ENCODE measurements at places on chromosomes 7 and 10.

- no peak for DNase-seq
Measured at GRCh38 chr7:158209435-158209834, 378.2 kb downstream of the PTPRN2 start.

DNA sequence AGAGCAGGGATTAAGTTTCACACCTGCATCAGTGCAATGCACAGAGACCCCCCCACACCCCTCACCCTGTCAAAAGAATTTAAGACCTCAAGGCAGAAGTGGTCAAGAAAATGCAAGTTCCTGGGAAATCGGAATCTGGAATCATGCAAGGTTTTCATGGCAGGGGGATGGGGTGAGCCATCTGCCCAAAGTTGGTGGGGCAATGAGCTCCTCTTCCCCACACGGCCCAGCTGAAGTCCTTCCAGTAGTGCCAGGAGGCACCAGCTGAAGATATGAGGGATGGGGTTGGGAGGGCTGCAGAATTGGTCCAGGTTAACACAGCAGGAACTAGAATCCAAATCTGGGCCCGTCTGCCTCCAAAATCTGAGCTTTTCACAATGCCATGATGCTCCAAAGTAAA, 25.0 kb upstream of the TMEM273 start:
- no peak for DNase-seq

DNA sequence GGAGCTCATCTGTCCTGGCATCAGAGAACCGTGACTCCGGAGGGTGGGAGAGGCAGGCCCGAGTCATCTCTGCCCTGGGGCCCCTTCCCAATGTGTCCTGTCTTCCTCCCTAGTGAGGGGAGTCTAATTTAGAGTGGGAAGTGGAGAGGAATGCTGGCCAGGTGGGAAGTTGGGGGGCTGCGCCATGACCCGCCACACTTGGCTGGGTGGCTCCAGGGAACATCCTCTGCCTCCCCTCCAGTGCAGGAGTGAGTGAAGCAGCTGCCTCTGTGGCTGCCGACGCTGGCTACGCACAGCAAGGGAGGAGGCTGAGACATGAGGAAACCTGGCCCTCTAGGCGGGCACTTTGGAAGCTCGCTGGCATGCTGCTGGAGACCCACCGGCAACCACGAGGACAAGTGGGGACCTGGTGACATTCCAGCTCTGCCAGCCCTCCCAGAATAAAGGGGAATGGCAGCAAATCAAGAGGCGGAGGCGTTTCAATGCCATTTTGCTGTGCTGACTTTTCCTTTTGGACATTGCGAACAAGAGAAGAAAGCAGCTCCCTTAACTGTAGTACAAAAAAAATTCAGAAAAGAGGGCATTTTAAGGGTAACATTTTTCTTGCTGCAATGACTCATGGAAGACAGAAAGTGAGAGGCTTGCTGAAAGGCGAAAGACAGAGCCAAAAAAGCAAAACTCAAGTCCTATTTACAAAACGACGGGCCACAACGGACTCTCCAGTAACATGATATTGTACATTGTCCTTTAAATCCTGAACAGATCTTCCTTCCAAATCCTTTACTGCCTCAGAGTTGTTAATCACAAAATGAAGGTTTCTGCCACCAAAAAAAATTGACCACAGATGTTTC, 121.2 kb upstream of the PITRM1 start:
- DNase-seq: no peak

GRCh38 chr7:70630818-70631457, 501.0 kb upstream of the GALNT17 start:
- DNase-seq: no peak

GRCh38 chr10:51311228-51311627, 236.9 kb downstream of the PRKG1 start:
- DNase-seq: no peak

DNA sequence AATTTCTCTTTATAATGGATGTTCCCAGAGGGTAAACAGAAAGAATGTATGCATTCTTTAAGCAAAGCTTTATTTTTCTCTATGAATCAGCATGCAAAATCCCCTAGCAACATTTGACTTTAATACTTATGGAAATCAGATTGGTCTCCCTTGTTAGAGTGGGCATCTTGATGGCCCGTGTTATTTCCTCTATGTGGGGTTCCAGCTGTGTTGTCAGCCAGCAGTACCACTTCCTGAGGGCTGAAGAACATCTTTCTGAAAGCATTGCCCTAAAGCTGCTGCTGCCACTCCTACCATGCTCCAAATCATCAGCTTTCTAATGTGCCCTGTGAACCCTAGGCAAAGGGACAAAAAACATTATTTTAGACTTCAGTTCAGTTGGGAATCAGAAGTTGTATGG, 70.4 kb upstream of the HECTD2 start:
- DNase-seq: no peak

DNA sequence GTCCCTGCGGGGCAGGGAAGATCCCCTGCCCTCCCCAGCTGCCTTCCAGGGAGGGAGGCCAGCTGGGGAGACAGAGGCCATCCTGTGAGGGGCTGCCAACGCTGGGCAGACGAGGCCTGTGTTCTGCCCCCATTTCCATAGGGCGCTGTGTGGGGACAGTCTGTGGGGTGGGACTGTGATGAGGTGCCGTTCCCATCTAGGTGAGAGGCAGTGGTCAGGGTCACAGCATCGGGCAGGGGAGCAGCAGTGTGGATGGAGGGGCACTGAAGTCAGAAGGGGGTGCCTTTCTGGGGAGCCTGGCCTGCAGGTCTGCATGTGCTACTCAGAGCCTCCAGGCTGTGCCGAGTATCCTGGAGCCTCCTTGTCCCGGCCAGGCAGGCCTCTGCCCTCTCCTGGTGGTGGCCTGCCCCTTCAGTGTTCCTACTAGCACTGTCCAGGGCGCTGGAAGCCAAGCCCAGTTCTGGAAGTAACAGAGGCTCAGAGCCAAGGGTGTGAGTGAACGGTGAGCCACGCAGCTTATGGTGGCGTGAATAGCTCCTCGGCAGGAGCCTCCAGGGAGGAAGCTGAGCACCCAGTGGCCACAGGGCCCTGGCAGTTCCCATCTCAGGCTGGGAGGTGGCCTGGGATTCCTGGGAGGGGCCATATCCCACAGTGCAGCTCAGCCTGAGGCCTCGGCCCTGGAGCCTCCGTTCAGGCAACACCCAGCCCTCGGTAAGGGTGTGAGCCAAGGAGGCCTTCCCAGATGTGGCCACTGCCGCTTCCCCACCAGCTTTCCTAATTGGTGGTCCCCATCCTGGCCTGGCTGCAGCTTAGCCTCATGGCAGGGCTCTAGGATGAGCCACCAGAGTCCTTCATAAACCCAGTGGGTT, 23.3 kb upstream of the CSGALNACT2 start:
- DNase-seq: no peak

GRCh38 chr7:2654059-2654458, 22.3 kb downstream of the TTYH3 start:
- no peak for DNase-seq

DNA sequence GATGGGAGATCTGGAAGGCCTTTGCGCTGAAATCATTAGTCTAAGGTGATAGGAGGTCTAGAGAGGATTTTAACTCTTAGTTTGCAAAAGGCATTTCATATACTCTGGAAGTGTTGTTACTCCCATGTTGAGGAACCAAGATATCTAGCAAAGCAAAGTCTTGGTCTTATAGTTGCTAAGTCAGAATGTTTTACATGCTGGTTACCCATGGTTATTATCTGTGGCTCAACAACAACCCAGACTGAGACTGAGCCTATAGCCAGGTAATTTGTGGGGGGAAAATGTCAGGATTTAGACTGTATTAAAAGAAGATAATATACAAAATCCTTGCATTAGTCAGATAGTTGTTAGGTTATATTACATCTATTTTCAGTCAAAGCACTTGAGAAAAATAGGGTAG, 50.9 kb downstream of the LSMEM1 start:
- no peak for DNase-seq

- DNase-seq: no peak
Measured at GRCh38 chr10:3765146-3765545, 19.9 kb downstream of the KLF6 start.

GRCh38 chr7:157903710-157904109, 566.9 kb downstream of the DNAJB6 start:
- no peak for DNase-seq

GRCh38 chr7:133751079-133751478, 376.1 kb upstream of the LRGUK start:
- no peak for DNase-seq

GRCh38 chr10:102804382-102805055, 32.7 kb downstream of the CYP17A1 start:
- DNase-seq: no peak

- DNase-seq: no peak
Measured at GRCh38 chr7:5172196-5172775, 17.7 kb upstream of the WIPI2 start.

- no peak for DNase-seq
Measured at GRCh38 chr7:81135324-81135723, 216.5 kb upstream of the SEMA3C start.

DNA sequence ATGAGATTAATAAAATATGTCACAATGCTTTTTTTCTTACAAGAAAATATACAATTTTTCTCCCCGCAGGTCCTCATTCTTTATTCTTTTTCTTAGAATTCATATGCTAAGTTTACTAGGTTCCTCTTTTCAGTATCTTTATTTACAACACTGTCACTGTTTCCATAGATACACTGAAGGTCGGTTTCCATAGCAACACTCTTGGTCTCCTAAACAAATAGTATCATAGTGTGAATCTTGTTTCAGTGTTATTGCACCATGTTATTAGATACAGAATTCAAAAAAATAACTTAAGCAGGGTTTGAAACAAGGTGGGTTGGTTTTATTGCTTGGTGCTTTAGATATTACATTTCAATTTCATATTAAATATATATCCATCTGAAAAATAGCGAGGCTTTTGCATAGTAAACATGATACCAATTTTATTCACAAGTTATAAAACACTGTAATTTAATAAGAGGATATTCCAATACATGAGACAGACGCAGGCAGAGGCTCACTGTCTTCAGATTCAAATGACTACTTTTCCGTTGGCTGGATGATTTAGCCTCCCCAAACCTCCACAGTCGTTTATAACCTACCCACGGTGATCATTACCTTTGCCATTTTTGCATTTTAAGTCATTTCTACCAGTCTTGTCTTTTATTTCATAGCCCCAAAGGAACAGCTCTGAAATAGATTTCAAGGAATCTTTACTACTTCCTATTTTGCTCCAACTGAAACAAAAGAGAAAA, 88.9 kb upstream of the KLF6 start:
- no peak for DNase-seq

GRCh38 chr10:24434961-24435360, 226.0 kb downstream of the KIAA1217 start:
- DNase-seq: no peak

- no peak for DNase-seq
Measured at GRCh38 chr10:22478555-22479334, 133.4 kb downstream of the SPAG6 start.

DNA sequence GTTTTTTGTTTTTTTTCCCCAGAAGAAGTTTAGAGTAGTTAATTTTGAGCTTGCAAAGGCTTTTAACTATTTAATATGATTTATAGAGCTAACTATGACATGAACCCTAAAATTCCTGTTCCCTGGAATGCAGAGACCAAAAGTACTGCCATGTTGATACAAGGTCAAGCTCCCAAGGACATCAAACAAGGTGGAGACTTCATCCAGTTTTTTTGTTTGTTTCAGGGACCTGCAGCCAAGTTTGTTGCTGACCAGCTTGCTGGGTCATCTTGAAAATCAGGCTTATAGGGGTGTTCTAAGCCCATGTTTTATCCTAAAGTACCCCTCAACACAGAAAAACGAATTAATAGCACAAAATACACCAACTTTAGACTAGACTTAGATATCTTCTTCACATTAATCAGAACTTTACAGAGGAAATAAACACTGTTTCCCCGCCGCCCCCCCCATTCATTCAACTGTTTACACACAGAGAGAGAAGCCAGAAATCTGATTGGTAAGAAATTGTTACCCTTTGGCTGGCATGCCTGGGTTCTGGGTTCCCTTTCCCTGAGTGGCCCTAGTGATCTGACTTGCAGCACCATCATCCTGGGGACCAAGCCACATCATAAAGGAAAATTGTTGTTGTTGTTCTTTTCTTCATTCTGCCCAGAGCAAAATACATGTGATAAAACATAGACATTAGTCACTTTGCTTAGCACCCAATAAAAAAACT, 860.5 kb downstream of the CCSER2 start:
- no peak for DNase-seq

GRCh38 chr7:131500357-131500756, 56.1 kb downstream of the PODXL start:
- no peak for DNase-seq

GRCh38 chr7:99210265-99210970, 2.5 kb upstream of the KPNA7 start:
- no peak for DNase-seq
